ENCODE measurements at places on chromosomes 4 and X.

DNA sequence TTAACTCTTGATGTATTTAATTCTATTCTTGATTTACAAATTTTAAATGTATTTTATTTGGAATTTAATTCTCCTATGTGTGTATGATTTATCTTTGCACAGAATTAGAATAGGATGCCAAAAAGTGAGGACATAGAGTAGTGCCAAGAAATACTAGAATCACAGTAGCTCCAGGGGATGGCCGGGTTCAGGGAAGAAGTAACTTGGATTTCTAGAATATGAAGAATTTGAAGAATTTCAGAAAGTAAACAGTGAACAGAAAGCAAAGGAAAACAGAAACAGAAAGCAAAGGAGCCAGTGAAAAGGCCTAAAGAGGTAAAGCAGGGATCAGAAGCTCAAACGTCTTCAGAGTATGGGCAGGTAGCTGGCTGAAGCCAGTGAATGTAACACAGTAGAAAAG lies 1187.6 kb downstream of the RPA4 start:
- DNase-seq, result no peak

DNA sequence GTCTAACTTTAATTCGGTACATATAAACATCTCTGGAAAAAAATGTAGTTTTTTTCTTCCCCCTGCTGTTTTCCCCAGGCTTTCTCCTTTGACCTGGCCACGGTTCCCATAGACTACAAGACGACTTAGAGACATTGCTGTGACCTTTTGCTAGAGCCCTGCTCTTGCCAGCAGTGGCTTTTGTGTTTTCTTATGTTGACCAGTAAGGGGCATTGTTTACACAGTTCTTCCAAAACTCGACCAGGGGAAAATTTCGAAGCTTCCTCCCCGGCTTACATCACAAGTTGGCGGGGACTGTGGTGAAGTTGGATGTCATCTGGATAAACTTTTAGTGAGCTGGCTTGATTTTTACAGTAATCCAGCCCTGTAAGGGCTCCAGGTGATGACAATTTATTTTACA lies 9.3 kb downstream of the CCDC160 start:
- no peak for DNase-seq

- DNase-seq, result no peak
Measured at GRCh38 chrX:105695451-105695850, 126.9 kb upstream of the NRK start.

DNA sequence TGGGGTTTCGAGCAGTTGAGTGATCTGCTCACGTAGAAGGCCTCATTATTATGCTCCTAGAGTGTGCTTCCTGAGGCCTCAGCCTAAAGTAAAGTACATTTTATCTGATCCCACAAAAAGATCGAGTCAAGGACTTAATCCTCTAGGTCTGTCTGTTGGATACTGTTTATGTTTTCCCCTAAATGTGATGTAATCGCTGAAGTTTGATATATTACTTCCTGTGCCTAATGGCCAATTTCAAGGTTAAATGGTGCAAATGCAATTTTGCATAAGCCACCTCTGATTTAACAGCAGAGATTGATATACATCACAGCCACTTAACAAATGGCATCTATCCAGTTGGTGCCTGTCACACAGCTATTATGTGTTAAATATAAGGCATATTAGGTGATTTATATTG lies 19.4 kb upstream of the SERTM2 start:
- DNase-seq, result no peak

DNA sequence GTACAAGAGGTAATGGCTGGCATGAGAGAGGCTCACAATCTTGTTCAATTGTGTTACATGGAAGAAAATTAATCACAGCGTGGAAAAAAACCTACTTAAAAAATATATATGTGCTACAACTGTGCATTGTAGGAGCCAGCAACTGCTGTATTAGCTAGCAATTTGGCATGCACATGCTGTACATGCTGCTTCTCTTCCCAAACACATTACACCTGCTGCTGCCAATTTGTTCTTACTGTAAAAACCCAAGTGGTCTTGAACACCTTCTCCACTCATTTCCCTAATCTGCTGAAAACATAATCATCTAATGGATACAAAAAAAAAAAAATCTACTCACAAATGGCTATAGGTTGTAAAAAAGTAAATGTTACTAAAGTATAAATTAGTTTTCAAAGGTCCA lies 264.2 kb downstream of the INPP4B start:
- DNase-seq, result no peak

DNA sequence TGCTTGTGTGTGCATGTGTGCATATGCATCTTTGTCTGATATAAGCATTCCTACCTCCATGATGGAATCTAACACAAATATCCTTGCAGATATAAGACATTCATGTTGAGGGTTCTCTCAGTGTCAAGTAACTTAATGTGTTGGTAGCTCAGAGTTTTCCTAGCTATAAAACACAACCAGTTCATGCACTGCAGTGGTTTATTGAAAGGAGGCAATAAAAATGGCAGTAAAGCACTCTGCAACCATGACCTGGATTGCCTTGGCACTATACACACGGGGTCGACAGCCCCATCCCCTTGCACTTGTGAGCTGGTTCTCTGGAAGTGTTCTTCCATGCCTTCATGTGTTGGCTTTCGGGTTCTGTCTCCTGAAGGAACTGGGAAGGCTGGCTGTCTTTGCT lies 38.9 kb downstream of the GPC4 start:
- DNase-seq, result no peak

- DNase-seq, result no peak
Measured at GRCh38 chrX:46662188-46662958, 88.8 kb downstream of the CHST7 start.
